ENCODE measurements at places on chromosomes 6 and 20.

GRCh38 chr6:166989427-166990032 is 9.7 kb upstream of the CEP43 start:
- no peak for DNase-seq

DNA sequence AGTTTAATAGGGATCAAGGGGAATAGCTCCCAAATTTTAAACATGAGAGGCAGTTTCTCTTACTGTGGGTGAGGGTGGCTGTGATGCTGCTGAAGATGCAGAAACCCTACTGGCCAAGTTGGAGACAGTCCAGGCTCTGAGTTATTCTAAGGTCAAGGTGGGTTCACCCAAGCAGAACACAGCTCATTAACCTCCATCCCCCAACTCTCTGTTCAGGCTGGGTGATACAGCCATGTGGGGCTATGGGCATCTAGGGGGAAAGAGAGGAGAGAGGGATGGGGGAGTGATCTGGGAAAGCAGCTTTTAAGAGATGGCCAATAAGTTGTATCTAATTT is 18.9 kb upstream of the TRAM2 start:
- no peak for DNase-seq

DNA sequence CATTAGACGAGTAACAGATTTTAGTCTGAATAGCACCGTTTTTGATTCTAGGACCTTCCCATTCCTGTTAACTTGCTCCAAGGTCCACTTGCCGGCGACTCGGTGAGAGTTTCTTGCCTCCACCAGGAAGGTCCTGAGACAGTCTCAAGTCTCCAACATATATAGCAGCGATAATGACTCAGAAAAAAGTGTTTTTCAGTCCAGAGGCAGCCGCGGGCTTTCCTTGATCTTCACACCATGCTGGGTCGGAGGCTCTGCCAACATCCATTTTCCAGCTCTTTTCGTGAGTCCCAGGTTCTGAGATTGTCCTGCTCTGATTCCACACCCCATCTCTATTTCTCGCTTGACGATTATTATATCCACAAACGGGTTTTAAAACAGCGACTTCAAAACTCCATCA is 170.5 kb downstream of the GPX5 start:
- no peak for DNase-seq

- DNase-seq: no peak
Measured at GRCh38 chr20:10007747-10008146, 27.0 kb upstream of the ANKEF1 start.

DNA sequence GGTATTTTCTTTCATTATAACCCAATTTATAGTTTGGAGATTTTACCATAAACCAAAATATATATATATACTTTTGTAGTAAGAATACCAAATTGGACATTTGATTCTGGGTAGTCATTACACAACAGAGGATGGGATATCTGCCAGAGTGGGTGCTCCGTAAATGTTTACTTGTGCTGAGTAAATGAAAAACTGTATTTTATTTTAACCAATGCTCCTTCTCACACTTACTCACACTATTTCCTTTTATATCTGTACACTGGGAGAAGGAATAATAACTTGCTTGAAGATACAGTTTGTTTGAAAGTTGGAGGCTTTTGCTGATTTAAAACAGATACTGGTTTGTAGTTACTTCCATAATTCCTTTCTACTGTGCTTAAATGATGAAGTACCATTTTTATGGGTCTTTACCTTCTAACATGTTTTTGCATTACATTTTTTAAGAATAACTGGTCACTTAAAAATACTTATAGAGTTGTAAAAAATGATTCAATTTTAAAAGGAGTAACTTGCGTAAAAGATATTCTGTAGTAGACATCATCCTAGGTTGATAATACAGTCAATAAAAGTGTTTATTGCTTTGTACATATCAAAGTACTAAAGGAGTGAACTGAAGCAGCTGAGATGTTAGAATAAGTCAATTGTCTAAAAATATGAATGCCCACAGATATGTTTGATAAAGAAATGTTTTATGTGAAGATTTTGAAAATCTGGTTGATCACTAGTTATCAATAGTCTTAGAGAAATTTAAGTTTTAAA is 411.7 kb downstream of the UTRN start:
- no peak for DNase-seq

GRCh38 chr6:149761438-149761837 is 11.9 kb downstream of the PCMT1 start:
- DNase-seq: no peak

GRCh38 chr6:116586738-116587137 is 15.4 kb downstream of the RWDD1 start:
- DNase-seq: no peak

DNA sequence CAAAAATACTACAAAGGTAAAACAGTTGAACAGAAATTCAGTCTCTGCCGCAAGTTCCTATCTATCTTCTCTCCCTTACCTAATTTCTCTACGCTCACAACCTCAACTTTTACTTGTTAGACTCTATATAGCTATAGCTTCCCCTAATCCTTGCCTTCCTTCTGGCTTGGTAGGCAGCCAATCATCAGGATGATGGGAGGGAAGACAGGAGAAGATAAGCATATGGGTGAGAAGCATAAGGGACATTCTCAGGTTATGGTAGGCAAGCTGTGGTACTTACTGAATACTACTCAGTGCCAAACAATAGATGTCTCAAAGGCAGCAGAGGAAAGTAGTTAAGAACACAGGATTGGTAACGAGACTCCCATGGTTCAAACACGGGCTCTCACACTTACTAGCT is 7.8 kb downstream of the CCNC start:
- DNase-seq: no peak

- no peak for DNase-seq
Measured at GRCh38 chr6:3341467-3341866, 82.7 kb downstream of the PSMG4 start.

DNA sequence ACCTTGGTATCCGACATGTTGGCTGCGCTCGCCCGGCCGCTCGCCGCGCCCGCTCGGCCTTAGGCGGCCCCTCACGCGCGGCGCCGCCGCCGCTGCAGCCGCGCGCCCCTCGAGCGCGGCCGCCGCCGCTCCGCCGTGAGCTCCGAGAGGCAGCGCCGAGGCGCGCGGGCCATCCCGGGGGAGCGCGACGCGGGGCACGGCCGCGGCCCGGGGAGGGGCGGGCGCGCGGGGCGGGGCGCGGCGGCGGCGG is at the start of gene KIF13A:
Gene KIF13A (minus strand): TSS at position 189 of the 250 bp plus-strand sequence. CDS start 172 bp downstream, at position 17.
- DNase-seq: no peak

GRCh38 chr6:76593668-76594067 is 521.2 kb upstream of the IMPG1 start:
- DNase-seq: peak; percentile 51

DNA sequence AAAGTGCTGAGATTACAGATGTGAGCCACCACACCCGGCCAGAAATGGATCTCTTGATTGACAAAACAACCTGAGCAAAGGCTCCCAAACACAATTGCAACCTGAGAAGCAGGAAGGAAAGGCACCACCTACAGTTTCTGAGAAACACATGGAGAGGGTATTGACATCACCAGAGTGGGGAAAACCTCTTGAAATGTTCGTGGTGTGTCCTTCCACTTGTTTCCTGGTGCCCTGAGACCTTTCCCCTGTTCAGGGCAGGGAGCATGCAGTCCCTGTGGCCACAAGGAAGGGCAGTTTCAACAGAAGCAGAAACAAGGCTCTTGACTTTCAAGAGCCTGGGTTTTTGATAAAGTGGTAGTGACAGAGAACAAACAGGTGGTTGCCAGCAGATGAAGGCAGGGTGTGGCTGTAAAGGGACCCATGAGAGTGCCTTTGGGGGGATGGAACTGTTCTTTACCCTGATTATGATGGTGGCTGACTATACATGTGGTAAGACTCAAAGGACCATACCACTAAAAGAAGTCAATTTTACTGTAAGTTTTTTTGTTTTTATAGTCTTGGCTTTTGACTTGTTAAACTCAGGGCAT is 3.2 kb upstream of the BPIFA1 start:
- no peak for DNase-seq

DNA sequence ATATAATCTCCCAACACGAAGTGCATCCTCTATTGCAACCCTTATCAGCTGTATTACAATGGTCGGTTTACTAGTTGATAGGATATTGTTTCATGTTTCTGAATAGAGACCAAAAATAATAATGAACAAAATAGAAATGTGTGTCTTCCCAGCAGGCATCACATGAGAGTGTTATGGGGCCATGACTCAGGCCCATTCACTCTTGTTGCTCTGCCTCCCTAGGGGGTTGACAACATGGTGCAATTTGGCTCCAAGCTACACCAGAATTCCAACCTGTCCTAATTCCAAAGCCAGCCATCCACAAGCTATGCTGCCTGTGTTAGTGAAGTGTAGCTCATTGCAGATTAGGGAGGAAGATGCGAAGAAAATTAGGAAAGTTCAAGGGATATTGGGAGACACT is 13.1 kb upstream of the SAYSD1 start:
- no peak for DNase-seq

- peak; percentile 77 for DNase-seq
Measured at GRCh38 chr20:57391439-57392301, 474 bp downstream of the RBM38 start.

DNA sequence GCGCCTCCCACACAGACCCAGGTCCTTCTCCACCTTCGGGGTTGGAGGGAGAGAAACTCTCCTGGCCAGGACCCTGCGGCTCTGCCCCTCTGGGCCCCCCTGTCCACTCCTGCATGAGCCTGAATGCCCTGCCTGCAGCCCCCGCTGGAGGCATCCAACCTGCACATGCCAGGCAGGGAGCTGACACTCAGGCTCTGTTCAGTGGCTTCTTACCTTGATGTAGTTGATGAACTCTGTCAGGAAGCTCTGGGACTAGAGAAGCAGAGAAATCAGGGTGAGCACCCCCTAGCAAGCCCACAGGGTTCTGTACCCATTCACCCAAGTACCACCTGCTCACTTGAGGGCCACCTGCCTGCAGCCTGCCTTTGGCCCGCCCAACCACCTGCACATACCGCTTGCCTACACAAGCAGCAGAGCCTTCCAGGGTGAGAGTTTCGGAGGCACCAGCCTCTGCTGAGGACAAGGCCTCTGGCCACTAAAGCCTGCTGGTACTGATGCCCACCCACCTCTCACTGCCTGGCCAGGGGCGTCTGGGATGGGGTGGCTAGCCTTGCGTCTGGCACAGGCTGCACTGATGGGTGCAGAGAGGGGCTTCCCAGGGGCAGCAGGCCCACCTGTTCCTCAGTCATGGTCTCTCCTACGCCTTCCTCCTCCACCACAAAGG is 9.7 kb downstream of the DDRGK1 start:
- no peak for DNase-seq

GRCh38 chr6:149233056-149233715 is 84.3 kb upstream of the TAB2 start:
- no peak for DNase-seq

- no peak for DNase-seq
Measured at GRCh38 chr20:46695892-46696291, 6.6 kb upstream of the TP53RK start.

DNA sequence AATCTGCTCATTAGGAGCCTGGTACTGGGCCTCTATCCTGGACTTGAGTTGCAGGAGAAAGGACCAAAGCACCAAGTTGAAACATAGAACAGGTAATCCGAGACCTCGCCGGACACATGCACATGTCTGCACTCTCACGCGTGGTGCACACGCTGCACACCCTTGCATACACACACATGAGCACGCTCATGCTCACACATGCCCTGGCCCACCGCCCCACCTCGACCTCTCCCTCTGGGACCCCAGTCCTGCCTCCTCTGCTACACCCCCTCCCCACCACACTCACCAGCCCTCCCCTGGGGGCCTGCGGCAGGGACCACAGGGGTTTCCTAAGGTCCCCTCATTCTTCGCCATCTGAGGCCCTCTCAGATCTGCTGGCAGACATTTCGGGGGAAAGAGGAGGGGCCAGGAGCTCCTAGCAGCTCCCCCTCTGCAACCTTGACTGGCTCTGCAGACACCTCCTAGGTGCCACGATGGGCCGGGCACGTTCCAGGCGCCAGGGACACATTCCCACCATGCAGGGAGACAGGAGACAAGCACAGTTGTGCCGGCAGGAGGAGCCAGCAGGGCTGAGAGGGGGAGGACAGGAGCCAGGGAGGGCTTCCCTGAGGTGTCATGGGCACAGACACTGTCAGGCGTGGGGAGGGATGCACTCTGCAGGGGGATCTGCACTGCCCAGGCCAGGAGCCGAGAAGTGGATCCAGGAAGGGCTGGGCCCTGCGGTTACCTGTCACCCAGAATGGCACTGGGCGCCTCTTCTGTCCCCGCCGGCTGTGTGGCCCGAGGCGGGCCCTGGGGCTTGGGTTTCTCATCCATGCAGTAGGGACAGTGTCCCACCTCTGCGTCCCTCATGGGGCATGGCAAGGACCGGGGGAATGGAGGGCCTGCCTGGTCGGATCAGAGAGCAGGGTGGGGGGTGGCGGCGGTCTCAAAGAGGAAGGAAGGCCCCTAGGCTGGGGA is 25.6 kb upstream of the LSM14B start:
- DNase-seq: peak; percentile 77

GRCh38 chr6:106959985-106960384 is 14.5 kb downstream of the CD24 start:
- DNase-seq: no peak

- no peak for DNase-seq
Measured at GRCh38 chr20:44843876-44844275, 33.5 kb upstream of the RIMS4 start.
